ENCODE measurements at places on chromosomes 16 and 17. TPM values are rescaled to one million over a fixed set of nuclear protein-coding genes. Genes with fewer than 3 reads are reported as not detected.

Gene RPH3AL
- 29.4 TPM for total RNA-seq

Gene ACSM2A
- not detected for total RNA-seq

Gene OTOP2
- total RNA-seq = not detected

DNA sequence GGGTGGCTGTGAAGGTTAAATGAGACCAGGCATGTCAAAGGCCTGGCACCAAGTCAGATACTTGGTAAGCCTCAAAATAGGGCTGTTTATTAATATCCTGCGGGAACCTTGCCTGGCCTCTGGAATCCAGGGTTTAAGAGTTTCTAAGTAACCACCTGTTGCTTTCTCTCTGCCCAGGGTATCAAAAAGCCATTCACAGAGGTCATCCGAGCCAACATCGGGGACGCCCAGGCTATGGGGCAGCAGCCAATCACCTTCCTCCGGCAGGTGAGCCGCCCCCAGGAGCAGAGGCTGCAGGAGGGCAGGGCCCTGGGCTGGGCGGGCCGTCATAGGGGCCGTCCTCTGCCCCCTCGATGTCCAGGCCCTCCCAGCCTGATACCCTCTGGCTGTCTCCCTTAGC, 13.3 kb downstream of the GPT2 start:
- no peak for DNase-seq

GRCh38 chr17:17888371-17888770, 51.6 kb upstream of the SREBF1 start:
- no peak for DNase-seq

GRCh38 chr16:47715442-47716083, 254.4 kb downstream of the PHKB start:
- no peak for DNase-seq

GRCh38 chr16:68064791-68065365, 20.3 kb upstream of the NFATC3 start:
- DNase-seq = peak; percentile 60

GRCh38 chr17:52674686-52675085, 516.2 kb upstream of the CA10 start:
- DNase-seq = no peak

GRCh38 chr17:37092071-37092470, 143.3 kb downstream of the AATF start:
- DNase-seq = no peak

- no peak for DNase-seq
Observed at GRCh38 chr17:28982131-28982793, 23.6 kb downstream of the SEZ6 start.

- DNase-seq = no peak
Observed at GRCh38 chr17:47670064-47670463, 20.3 kb downstream of the KPNB1 start.

DNA sequence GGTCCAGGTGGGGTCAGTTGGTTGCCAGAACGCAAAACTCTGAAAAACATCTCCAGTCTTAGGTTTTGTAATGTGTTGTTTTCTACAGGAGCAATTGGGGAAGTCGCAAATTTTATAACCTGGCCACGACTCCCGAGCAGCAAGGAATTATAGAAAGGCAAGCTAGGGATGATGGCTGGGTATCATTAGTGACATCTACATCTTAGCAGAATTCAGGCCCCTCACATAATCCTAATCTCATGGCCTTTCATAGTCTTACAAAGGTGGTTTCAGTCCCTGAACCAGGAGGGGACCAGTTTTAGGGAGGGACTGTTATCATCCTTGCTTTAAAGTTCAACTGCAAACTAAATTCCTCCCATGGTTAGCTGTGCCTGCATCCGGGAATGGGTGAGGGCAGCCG, 117.9 kb downstream of the RPTOR start:
- no peak for DNase-seq

DNA sequence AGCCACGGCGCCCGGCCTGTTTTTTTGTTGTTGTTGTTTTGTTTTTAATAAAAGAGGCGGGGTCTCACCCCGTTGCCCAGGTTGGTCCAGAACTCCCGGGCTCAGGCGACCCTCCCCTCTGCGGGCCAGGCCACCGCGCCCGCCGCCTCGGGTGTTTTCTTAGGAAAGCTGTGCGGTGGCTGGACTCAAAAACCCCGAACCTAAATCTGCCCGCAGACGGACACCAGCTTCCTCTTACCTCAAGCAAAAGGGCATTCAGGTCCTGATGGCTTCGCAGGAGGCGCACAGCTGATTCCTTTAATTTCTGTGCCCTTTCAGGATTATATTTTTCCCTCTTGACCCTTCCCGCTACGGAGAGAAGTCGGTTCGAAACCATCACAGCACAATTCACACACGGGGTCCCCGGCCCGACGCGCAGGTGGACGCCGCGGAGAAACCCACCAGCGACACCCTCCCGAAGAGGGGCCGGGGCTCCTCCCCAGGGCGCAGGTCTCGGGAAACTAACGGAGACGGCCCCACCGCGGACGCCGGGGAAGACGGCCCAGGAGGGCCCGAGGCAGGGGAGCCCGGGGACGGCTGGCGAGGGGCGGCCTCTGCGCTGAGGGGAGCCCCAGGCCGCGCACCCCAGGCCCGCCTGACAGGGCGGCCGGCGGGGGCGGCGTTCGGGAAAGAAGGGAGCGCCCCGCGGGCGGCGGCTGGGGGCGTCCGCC, 653 bp downstream of the FANCA start:
- no peak for DNase-seq

DNA sequence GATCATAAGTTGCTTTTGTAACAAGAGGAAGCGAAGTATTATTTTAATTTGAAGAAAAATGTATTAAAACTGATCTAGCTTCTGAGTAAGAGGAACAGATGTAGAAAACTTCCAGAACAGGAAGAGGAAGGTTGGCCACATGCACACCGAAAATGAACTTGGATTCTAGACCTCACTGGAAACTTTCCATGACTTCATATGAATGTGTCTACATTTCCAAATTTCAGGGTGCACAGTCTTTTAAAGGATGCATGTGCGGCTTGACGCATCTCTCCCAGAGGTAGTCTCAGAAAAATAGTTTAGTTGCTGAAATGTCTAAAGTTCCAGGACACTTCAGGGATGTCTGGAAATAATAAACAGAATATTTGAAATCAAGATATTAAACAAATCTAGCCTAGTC, 275.1 kb upstream of the MYOCD start:
- no peak for DNase-seq

GRCh38 chr17:19021622-19022083, 17.1 kb upstream of the FAM83G start:
- DNase-seq = no peak

DNA sequence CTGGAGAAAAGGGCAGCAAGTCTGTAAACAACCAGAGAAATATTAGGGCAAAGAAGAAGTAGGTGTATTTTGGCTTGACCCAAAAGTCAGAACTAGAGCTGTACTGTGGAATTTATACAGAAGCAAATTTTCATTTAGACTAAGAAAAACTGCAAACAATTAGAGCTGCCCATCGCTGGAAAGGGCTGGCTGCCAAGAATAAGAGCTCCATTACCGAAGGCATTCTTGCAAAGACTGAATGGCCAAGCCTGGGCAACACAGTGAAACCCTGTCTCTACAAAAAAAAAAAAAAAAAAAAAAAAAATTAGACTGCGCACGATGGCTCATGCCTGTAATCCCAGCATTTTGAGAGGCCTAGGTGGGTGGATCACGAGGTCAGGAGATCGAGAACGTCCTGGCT, 53.9 kb upstream of the TMC5 start:
- no peak for DNase-seq

DNA sequence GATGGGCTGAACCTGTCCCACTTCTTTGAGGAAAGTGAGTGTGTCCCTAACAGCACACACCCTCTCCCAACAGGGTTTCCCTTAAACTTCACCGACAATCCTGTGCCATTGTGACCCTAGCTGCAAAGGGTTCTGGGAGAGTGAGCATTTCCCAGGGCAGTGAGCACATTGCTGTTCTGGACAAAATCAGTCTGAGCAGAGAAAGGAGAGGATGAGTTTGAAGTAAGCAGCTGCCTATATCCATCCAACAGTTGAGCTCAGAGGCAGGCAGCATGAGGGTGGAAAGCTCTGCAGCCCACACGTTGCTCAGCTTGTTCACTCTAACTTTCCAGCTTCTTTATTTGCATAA, 296.5 kb upstream of the MAF start:
- no peak for DNase-seq

GRCh38 chr16:58638148-58639036, 8.8 kb upstream of the CNOT1 start:
- peak; percentile 75 for DNase-seq
